ENCODE measurements at places on chromosomes 4 and X.

GRCh38 chrX:154374313-154375155, at the start of gene FLNA:
Gene FLNA, minus strand, starts transcription at chrX:154374634. Its CDS starts 3,389 bp downstream, at chrX:154371245.
- no peak for DNase-seq

- DNase-seq: no peak
These were observed 1112.5 kb downstream of the TECRL start for GRCh38 chr4:63296773-63297172.

- DNase-seq: peak; percentile 41
These were observed 156.6 kb upstream of the CTSO start for GRCh38 chr4:156109943-156110900.

DNA sequence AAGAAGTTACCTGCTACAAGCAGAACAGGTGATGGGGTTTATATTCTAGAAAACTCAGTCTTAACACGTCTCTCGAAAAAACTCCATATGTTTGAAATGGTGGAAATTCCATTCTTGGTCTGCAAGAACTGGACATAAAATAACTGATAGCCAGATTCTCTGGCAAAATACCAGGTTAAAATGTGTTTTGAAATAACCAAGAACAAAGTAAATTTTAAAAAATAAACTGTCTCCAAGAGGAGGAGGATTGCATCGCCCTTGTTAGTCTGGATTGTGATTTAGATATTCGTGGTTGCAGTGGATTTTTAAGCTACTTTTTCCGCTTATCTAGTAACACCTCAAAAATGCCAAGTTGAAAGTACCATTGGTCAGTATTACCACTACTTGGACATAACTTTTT, 40.8 kb downstream of the CENPU start:
- peak; percentile 21 for DNase-seq

DNA sequence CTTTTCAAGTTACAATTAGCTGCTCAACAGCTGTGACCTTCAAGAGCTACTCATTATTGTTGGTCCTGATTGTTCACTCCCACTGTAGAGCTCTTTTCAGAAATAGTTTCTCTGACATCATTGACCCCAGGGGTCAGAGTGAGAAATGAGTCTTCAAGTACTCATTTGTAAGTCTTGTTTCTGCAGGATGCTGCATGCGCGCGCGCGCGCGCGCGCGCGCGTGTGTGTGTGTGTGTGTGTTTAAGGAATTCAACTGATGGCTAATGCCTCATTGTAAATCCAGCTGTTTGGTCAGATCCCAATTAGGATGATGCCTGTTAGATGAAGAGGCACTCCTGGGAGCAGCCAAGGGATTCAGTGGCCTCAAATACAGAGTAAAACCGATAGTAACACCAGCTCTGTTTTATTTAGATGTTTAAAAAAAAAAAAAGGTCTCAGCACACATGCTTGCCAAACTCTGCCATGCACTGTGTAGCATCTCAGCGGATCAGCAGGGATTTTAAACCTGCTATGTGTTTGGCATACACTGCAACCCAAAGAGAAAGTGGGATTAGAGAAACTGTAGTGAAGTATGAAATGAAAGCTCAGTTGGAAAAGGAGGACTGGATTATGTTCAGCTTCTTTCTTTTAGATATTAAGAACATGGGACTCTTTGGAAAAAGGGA, 332.3 kb downstream of the ADGRL3 start:
- DNase-seq: no peak

DNA sequence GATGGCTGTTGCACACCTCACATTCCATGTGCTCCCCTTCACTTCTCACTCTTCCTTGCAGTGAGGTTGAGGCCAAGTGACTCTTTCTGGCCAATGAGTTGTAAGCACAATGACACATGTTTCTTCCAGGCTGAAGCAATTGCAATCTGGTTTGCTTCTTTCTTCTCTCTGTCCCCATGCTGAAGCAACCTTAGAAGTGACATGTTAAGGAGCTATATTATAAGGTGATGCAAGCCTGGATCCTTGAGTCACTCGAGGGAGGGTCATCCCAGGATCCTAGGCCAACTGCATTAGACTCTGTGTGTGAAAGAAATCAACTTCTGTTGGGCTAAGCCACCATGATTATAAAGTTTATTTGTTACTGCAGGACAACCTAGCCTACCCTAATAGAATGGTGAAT, 45.5 kb upstream of the HS3ST1 start:
- no peak for DNase-seq

DNA sequence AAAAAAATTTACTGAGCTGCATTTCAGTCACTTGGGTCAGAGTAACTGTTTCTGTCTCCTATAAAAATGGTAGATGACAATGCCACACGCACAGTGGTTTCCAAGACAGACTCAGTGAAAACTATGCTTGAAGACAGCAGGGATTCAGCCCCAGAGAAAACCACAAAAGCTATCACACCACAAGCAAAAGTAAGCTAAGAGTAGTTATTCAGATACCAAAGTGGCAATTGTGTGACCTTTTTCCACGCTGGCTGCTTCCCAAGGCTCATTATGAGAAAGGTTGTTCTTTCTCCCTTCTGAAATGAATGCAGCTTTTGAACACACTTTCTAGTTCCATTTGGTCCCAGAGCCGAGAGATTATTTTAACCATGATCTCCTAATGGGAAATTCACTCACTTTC, 46.4 kb upstream of the GPM6B start:
- no peak for DNase-seq

DNA sequence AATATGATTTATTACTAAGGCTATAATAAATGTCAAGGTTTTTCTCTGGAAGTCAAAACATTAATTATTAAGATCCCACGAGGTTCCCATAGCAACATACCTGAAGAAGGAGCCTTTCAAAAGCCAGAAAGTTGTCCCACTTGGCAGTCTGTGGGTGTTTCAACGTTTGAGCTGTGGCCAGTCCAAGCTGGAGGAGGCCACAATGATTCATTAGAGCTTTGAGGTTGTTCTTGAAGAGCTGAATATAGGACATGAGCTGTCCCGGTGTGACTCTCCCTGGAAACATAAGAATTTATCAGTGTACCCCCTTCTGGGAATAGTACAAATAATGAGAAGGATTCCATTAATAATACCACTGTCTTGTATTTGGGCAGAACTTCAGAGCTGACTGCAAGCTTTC, 92.1 kb downstream of the SCFD2 start:
- no peak for DNase-seq

GRCh38 chrX:16559206-16559619, 90.7 kb upstream of the S100G start:
- no peak for DNase-seq

Measured in fibroblast of skin of left biceps (primary cell).